Osteoblast (primary cell): ENCODE measurements at places on chromosomes 13 and 19. TPM values are rescaled to one million over a fixed set of nuclear protein-coding genes. Genes with fewer than 3 reads are reported as not detected.

IRF2BP1 gene
- total RNA-seq, result 28.6 and 35.8 TPM in 2 replicates

ARRDC5 gene
- total RNA-seq, result 0.29 and 0.36 TPM in 2 replicates

ALKBH7 gene
- total RNA-seq, result 48.9 and 52.1 TPM in 2 replicates

CACNG8 gene
- not detected in 2 replicates for total RNA-seq

PSG4 gene
- under 0.01 and 1.1 TPM in 2 replicates for total RNA-seq

DNA sequence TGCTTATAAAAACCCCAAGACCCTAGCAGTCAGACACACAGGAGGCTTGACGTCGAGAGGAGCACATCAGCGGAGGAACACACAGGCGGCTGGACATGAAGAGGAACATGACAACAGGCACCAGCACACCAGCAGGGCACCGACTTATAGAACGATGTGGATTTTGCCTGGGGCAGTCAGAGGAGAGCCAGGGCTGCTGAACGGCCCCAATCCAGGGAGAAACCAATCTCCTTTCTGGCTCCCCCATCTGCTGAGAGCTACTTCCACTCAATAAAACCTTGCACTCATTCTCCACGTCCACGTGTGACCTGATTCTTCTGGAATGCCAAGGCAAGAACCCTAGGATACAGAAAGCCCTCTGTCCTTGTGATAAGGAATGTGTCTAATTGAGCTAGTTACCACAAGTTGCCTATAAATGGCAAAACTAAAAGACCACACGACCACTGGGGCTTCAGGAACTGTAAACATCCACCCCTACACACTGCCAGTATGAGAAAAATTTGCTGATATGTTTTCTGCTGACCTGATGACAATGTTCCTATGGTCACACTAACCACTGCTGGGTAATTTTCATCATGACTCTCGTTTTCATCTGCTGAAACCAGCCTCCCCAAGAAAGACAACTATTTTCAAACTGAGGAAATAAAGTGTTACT lies 35.8 kb upstream of the CEACAM21 start:
- no peak for DNase-seq

GRCh38 chr19:17910791-17911360 lies 21.9 kb upstream of the CCDC124 start:
- DNase-seq, result peak; percentile 62

DNA sequence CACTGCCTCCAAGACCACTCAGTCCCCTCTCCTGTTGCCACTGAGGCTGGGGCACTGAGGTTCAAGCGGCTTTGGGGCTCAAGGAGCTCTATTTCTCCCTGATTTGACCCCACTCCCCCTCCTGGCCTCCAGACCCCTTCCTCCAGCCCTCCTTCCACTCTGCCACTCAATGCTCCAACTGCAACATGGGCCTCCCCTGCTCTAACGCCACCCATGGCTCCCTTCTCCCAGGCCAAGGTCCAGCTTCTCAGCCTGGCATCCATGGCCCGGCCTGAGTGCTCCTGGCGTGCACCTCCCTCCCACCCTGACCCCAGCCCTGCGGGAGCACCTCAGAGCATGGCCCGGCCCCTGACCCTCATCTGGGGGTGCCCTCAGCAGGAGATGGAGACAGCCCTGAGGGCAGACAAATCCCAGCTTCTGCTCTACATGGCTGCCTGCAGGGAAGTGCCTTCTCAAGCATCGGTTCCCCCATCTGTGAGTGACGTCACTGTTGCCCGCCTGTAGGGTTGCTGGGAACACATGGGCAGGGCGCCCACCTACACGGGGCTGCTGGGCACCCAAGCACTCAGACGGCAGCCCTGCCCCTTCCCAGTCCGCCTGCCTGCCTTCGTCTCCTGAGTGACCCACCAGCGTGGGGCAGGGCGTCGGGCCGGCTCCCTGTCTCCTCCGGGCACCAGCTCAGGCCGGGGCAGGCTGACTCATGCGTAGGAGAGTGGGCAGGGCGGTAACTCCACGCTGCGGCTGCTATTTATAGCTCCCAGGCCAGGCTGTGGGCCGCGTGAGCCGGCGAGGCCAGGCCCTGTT lies 1.6 kb upstream of the DIRAS1 start:
- DNase-seq, result peak; percentile 100

- peak; percentile 55 for DNase-seq
Observed at GRCh38 chr13:114157869-114158495, 21.1 kb upstream of the CFAP97D2 start.

DNA sequence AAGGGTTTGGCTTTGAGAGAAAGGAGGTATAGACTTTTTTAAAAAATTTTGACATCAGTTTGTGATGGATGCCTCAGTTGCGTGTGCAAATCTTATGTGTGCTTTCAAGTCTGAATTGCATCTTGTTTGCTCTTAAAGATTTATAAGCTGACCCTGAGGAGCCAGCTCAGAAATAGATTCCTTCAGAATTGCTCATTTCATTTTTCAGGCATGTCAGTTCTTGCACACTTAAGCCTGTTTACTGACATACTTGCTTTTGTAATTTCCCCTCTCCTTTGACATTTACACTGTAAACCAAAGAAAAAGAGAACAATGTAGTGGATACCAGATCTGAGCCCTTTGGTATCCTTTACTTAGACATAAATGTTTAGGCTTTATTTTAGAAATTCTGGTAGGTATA lies 87.6 kb downstream of the RNF17 start:
- no peak for DNase-seq

DNA sequence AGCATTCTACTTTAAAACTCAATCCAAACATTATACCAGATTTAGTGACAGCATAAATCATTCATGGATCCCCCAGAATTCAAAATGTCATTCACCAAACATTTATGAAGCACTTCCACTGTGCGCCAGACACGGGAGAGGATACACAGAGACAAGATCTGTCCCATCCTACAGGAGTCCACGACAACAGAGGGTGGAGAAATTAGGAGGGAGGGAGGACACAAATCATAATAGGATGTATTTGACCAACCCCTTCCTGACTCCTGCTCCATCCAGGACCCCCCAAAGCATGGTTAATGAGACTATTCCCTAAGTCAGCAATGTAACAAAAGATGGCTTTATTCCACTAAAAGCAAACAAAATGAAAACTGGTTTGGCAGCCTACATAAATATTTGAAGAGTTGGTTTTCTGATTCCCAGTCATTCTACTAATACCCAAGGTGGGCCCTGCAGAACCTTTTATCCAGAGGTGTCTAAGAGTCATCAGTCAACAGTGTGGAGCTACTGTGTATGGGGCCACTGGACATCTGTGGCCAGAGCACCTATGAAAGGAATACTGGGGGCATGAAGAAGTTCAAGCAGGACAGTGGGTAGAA lies 62.8 kb upstream of the DOCK9 start:
- no peak for DNase-seq

GRCh38 chr13:90510319-90510718 lies 837.2 kb upstream of the MIR17HG start:
- DNase-seq, result no peak

GRCh38 chr19:42143341-42144234 lies 11.3 kb upstream of the POU2F2 start:
- peak; percentile 66 for DNase-seq

GRCh38 chr13:91045351-91046034 lies 302.0 kb upstream of the MIR17HG start:
- DNase-seq, result peak; percentile 23

DNA sequence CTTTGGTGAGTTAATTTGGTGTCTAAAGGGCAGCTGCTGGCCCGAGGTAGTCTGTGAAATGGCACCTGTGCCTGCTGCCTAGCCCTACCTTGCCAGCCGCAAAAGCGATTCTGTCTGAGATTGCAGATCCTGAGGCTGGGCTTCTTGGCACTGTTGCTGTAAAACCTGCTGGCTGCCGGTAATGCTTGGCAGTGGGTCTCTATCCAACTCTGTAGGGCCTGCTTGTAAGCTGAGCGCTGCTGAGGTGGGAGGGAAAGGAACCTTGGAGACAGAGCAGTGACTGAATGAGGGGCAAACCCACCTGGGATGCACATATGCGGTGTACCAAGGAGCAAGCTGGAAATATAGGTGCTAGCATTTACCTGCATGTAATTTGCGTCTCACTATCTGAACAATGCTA lies 11.7 kb downstream of the LCP1 start:
- DNase-seq, result no peak

DNA sequence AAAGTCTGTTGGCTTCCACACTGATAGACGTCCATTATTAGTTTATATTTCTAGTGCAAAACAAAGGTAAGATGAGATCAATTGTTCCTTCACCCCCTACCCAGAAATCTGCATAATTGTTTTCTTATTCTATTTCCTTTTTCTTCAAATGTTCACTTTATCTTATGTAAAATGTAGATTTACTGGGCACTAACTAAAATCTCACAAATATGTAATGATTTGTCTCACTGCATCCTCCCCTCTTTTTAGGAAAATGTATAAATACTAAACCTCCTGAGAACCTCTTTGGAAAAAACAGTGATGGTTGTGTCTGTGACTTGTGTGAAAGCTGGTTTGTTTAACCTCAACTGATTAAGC lies 1377.2 kb upstream of the MIR17HG start:
- DNase-seq, result no peak

- DNase-seq, result peak; percentile 99
Observed at GRCh38 chr19:58544591-58545285, 874 bp downstream of the TRIM28 start.

DNA sequence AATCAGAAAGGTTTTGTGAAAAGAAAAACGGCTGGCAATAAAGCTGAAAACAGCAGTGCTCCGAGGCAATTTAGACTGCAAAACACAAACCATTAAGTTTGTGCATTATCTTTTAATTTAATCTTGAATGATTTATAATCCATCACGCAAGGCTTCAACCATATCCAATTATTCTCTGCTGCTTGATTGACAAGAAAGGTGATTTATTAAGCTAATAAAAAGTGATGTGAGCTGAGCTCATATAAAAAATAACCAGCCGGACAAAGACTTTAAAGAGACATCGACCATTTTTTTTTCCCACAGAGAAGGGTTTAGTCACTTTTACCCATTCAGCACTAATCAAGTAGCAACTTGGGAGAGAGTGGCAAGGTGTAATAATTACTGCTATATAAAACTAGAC lies 33.6 kb downstream of the TSHZ3 start:
- DNase-seq, result no peak

DNA sequence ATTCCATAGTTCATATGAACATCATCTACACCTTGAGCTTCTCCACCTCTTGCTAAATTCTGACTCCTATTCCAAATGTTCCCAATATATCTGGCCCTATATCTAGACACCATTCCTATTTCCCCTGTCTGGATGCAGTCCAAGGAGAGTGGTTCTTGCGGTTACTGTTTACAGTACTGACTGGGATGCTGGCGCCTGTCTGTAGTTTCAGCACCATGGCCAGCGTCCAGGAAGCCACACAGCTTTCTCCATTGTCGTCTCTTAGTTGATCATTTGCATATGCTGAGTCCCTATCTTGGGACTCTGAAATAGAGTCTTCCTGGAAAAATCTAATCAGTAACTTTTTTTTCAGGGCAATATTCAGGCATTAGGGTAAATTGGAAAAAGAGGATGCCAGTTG lies 14.9 kb downstream of the LAIR2 start:
- DNase-seq, result peak; percentile 63
